ENCODE measurements at places on chromosomes 13 and 19.

GRCh38 chr13:94622344-94622743 lies 20.7 kb downstream of the GPR180 start:
- H3K36me3 ChIP-seq = no peaks in the 10 kb centered on the region
- no peak overlapping the region for H3K27ac ChIP-seq
- DNase-seq = no peak
- H3K4me3 ChIP-seq = no peak overlapping the region
- no peaks in the 10 kb centered on the region for H3K4me1 ChIP-seq

GRCh38 chr19:2255982-2256685 lies at the start of gene JSRP1:
Gene JSRP1 (minus strand): TSS chr19:2256417. CDS start chr19:2255314, 1,103 bp downstream.
- H3K27me3 ChIP-seq = peaks cover 33% of the 10 kb centered on the region
- peaks cover 20% of the 10 kb centered on the region for H3K4me1 ChIP-seq

DNA sequence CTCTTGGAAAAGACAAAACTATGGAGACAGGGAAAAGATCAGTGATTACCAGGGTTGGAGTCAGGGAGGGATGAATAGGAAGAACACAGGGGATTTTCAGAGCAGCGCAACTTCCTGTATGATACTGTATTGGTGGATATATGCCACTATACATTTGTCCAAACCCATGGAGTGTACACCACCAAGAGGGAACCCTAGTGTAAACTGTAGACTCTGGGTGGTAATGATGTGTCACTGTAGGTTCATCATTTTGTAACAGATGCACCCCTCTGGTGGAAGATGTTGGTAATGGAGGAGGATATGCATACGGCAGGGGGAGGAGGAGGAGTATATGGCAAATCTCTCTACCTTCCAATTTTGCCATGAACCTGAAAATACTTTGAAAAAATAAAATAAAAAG lies 68.1 kb downstream of the UFM1 start:
- no peaks in the 10 kb centered on the region for H3K4me1 ChIP-seq
- H3K27me3 ChIP-seq = no peaks in the 10 kb centered on the region
- H3K4me3 ChIP-seq = no peak overlapping the region

DNA sequence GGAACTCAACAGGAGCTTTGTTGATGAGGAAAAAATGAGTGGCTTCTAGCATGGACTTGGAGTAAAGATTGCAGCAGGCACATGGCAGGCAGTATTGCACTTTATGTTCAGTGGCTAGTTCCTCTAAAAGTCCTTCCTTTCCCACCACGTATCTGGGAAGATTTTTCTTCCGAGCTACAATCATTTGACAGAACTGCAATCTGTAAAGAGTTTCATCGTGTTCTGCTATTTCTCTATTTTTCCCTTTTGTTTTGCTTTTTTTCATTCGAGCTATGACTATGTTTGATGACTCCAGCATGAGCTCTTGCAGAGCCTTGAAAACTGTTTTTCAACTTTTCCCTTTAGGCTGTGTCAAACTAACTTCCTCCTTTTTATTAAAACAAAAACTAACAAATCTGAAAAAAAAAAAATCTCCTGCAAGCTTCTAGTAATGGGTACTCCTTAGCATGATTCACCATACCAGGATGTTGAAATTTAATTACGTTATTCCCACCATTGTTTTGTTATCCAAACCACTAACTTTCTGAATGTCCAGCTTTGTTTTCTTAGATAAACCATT lies 12.3 kb downstream of the CLDN10 start:
- H3K36me3 ChIP-seq = no peaks in the 10 kb centered on the region
- H3K27me3 ChIP-seq = no peaks in the 10 kb centered on the region
- DNase-seq = no peak
- no peaks in the 10 kb centered on the region for H3K4me1 ChIP-seq
- no peak overlapping the region for H3K27ac ChIP-seq

DNA sequence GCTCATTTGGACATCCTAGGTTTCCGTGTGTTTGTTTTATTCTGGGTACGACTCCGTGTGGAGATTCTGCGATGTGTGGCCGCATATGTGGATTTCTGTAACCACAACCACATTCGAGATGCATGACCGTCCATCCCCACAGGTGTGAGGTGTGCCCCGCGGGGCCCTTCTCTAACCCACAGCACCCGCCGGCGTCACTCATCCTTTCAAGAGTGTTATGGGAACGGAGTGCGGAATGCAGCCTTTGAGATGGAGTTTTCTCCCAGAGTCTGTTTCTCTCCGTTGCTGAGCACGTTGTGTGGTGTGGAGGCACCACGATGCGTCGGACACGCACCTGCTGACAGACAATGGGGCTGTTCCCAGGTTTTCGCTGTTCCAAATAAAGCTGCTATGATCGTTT lies 40.0 kb downstream of the C13orf46 start:
- no peak overlapping the region for H3K4me3 ChIP-seq
- no peaks in the 10 kb centered on the region for H3K27me3 ChIP-seq
- DNase-seq = no peak
- H3K36me3 ChIP-seq = no peaks in the 10 kb centered on the region
- no peak overlapping the region for H3K27ac ChIP-seq
- H3K4me1 ChIP-seq = no peaks in the 10 kb centered on the region

DNA sequence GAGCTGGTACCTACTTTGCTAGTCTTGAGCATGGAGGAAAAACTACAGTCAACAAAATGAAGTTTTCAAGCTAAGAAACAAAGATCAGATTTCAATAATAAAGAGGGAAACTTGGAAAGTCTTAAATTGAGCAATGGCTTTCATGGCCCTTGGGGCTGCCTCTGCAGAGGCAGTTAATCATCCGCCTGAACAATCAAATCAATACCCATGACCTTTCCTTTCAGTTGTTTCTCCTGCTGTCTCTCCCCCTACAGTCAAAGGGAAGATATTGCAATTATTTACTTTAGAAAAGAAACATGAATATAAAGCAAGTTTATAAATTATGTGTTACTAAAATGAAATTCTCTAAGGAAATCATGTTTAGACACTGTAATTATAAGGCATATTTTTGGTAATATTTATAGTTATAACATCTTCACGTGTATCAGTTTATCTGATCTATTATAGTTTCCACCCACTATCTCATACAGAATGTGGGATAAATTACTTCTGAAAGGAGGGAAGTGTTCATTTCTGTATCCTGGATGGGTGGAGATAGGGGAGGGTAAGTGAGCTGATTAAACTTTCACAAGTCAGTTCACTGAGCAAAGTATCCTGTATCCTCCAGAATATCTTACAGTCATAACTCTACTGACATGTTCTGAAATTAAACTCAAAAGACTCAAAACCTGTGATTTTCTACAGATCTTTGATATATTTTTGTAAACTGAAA lies 72.4 kb upstream of the TSC22D1 start:
- no peak overlapping the region for H3K4me3 ChIP-seq
- no peaks in the 10 kb centered on the region for H3K36me3 ChIP-seq
- H3K27me3 ChIP-seq = no peaks in the 10 kb centered on the region
- DNase-seq = no peak
- H3K27ac ChIP-seq = no peak overlapping the region
- no peaks in the 10 kb centered on the region for H3K4me1 ChIP-seq

GRCh38 chr13:70755456-70755855 lies 647.2 kb upstream of the KLHL1 start:
- H3K27me3 ChIP-seq = no peaks in the 10 kb centered on the region
- no peaks in the 10 kb centered on the region for H3K4me1 ChIP-seq
- DNase-seq = no peak
- no peaks in the 10 kb centered on the region for H3K36me3 ChIP-seq
- no peak overlapping the region for H3K27ac ChIP-seq

DNA sequence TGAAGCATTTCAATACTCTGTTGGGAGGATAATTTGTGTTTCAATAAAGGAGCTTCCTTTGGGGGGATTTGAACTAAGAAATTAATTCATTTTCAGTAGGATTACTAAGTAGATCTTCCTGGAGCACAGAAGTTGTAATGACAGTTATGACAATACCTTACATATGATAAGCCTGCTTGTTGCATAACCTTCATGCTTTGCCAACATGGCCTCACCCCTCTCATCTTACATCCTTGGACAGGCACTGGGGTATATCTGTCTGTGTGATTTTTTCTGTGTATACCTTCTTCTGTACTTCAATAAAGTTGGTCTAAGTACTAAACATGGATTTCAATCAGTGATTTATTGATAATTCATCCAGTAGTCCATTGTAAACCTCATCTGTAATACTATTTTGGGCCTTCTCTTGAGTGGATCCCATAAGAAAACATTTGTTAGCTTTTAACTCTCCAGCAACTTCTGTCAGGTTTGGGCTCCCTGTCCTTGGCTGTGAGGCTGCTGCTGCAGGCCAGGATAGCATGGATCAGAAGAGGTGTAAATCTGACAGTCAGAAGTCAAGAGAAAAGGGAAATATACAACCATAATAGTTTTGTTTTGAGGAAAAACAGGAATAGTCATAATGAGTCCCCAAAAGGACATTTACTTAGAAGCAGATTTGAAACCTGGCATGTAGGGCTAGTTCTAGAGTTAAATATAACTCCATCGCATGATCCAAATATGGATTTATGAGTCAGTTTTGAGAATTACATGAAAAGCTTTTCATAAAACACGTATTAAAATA lies 422.2 kb downstream of the KLF5 start:
- H3K4me3 ChIP-seq = no peak overlapping the region
- no peak for DNase-seq
- H3K27me3 ChIP-seq = no peaks in the 10 kb centered on the region
- no peak overlapping the region for H3K27ac ChIP-seq

- DNase-seq = no peak
- no peaks in the 10 kb centered on the region for H3K4me1 ChIP-seq
- no peaks in the 10 kb centered on the region for H3K36me3 ChIP-seq
- H3K27me3 ChIP-seq = no peaks in the 10 kb centered on the region
- no peak overlapping the region for H3K27ac ChIP-seq
- H3K4me3 ChIP-seq = no peak overlapping the region
Observed at GRCh38 chr13:33319859-33320258, 34.3 kb upstream of the STARD13 start.

DNA sequence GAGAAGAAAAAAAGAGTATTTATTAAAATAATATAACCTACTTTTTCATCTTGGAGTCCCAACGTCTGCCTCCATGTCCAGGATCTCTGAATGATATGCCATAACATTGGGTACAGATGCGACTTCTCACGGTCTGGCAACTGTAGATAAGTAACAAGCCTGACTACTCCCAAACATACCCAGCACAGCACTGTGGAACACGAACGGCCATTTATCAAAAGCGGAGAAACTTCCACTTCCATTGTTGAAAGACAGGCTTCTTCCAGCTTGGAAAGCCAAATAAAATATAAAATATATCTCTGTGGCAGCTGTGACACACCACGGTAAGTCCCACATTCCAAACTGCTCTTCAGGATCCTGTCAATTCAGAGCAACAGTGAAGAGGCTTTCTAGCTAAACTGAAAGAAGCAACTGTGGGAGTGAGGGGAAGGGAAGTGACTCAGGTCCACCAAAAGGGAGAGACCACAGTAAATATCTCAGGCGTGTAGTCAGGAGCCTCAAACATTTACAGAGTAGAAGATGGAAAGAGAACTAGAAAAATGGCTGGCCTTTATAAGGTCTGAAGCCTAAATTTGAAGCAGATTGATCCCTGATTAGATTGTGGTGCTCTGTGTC lies 331.7 kb downstream of the LIG4 start:
- no peak overlapping the region for H3K4me3 ChIP-seq
- H3K27ac ChIP-seq = no peak overlapping the region
- no peaks in the 10 kb centered on the region for H3K36me3 ChIP-seq
- H3K4me1 ChIP-seq = no peaks in the 10 kb centered on the region
- H3K27me3 ChIP-seq = no peaks in the 10 kb centered on the region
- DNase-seq = no peak

GRCh38 chr19:49071860-49072547 lies 495 bp downstream of the KCNA7 start:
- no peak overlapping the region for H3K27ac ChIP-seq
- DNase-seq = no peak
- H3K27me3 ChIP-seq = peaks cover 43% of the 10 kb centered on the region
- no peak overlapping the region for H3K4me3 ChIP-seq
- no peaks in the 10 kb centered on the region for H3K36me3 ChIP-seq

DNA sequence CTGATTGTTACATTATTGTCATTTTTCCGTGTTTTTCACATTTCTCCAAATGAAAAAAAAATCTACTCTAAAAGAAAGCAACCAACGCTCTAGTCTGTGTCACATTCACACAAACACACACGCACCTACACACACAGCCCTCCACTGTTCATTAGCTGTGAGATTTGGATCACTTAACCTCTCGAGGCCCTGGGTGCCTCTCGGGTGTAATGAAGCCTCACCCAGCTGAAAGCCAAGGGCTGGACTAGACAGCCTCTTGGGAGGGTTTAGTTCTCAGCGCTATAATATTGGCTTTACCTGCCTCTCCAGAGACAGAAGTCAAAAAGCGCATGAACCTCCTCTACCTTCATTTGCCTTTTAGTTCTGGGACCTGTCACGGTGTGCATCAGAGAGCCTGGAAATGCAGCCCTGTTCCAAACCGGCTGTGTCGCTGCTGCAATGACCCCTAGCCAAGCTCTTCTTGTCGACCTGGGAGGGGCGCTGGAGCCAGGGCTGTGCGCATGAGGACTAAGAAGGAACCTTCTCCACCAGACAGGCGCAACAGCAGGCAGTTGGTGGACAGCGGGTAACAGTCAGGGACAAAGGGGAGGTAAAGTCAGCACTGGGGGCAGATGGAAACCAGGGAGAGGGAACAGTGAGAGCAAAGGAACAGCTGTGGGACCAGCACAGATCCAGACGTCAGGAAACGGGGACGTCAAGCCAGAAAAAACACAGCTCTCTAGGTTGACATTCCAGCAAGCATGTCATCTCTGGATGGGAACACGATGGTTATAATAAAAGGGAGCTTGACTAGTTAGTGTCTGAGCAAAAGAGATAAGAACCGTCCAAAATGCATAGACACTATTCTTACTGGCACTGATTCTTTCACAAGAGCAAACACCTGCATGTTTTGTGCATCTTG lies 375.9 kb downstream of the EFNB2 start:
- H3K27me3 ChIP-seq = no peaks in the 10 kb centered on the region
- H3K27ac ChIP-seq = no peak overlapping the region
- no peak overlapping the region for H3K4me3 ChIP-seq
- DNase-seq = no peak
- no peaks in the 10 kb centered on the region for H3K4me1 ChIP-seq
- H3K36me3 ChIP-seq = no peaks in the 10 kb centered on the region

DNA sequence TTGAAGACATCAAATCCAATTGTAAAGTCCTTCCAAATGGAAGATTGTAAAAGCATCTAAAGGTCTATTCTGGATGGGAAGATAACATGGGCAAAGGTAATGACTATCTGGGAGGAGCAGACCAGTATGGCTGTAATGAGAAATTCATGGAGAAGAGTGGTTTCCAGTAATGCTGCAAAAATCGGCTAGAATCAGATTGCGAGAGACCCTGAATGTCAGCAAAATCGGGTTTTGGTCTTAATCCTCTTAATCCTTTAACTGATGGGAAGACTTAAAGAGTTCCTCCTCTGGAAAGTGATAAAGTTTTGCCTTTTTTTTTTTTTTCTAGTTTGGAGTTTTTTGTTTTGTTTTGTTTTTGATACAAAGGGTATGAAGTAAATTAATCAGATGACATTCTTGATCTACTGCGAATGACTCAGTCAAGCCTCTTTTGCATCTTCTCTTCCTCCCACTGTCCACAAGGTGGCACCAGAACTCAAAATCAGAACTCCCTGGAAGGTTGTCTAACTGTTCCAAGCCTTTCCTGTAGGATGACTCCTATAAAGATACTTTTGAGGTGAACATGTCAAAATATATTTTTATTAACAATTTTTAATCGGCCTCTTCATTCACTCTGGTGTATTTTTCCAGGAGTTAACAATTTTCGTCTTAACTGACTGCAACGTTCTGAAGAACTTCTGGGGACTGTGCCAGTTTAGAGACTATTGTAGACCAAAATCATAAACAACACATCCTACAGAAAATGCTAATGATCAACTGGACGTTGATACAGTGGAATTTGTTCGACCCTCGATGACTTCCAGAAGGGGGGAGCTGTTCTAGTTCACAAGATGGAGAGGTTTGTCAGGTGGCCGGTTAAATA lies 213.3 kb upstream of the MIR17HG start:
- no peaks in the 10 kb centered on the region for H3K4me1 ChIP-seq
- no peak overlapping the region for H3K27ac ChIP-seq
- peak; percentile 44 for DNase-seq
- no peaks in the 10 kb centered on the region for H3K36me3 ChIP-seq
- H3K27me3 ChIP-seq = no peaks in the 10 kb centered on the region
